ENCODE measurements at places on chromosomes 1 and 21. TPM values are rescaled to one million over a fixed set of nuclear protein-coding genes. Genes with fewer than 3 reads are reported as not detected.

DNA sequence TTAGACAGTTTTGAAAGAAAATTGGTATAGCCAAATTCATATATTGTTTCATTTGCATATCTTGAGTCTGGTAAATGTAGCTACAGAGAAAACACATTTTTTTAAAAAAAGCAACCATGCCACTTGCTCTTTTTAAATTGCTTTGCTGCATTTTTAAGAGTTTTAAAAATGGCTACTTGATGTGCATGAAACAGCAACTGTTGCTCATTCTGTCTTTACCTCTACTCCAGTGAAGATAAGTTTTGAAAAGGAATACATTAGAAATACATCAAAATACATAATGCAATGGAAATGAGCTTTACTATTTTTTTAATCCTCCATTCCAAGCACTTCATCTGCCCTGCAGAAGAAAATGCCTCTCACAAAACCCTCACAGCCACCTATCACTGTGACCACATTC, 95.5 kb downstream of the IFI44 start:
- DNase-seq: no peak

- DNase-seq: no peak
These were observed 55.3 kb downstream of the NTPCR start for GRCh38 chr1:233005703-233006102.

DNA sequence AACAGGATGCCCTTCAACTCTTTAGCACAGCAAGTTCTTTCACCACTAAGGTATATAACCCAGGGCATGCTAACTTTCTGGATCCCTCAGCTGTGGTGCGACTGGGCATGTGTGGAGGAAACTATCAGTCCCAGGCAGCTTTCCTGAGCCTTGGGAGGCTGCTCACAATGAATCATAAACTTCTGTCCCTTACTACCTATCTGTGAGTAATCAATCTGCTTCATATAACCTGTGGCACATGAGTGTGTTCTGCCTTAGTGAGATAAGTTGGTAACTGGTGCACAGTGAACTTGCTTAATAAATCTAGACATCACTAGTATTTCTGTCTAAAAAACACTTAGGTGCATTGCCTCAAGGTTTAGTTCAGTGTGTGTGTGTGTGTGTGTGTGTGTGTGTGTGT, 158.0 kb downstream of the GPATCH2 start:
- no peak for DNase-seq

DNA sequence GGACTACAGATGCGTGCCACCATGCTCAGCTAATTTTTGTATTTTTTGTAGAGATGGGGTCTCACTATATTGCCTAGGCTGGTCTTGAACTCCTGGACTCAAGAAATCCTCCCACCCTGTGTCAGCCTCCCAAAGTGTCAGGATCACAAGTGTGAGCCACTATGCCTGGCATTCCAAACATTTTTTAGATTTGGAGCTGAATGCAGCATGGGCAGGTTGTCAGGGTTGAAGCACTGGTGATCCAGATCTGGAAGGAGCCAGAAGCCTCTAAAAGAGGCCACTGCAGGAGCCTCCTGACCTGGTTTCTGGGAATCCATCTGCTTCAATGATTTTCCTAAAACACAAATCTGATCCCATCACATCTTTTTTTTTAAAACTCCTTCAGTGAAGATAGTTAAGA, 1.8 kb upstream of the CTPS1 start:
- DNase-seq: no peak

DNA sequence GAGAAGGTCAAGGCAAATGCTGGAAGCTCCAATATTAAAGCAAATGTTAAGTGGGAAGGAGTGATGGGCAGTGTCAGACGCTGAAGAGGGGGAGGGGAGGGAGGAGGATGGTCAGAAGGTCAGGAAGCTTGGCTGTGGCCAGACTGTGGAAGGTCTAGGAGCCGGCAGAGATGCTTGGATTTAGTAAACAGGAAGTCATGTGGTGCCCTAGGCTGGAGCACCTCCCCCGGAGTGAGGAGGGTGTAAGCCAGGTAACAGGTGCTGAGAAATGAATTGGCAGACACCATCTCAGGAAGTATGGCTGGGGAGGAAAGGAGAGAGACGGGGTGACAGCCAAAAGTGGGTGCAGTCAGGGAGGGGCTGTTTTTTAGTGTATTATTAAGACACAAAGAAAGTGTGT, 17.7 kb downstream of the CSMD2 start:
- DNase-seq: no peak

DNA sequence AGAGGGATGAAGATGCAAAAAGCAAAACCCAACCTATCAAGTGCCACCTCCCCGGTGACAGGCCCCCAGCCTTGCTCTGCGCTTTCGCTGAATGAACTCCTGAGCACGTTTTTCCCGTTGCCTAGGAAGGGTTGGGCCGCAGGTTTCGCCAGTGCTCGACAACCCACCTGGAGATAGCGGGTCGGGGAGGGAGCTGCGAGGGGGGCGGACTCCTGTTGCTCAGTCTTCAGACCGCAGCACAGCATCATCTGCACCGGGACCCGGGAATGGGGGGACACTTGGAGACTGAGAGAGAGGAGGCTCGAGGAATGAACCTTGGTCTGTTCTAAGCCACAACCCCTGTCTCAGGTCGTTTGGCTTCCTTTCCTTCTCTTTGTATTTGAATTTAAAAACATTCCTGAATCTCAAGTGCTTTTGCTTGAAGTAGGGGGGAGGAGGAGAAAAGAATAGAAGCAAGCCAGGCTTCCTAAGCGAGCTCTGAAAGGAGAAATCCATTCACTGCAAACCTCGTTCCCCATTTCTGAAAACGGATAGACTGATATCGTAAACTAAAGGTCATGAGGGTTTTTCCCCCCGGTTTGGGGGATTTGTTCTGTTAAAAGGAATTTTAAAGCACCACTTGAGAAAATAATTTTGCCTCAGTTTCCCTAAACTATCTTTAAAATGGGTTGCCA, 1.2 kb downstream of the AK5 start:
- DNase-seq: peak; percentile 53

DNA sequence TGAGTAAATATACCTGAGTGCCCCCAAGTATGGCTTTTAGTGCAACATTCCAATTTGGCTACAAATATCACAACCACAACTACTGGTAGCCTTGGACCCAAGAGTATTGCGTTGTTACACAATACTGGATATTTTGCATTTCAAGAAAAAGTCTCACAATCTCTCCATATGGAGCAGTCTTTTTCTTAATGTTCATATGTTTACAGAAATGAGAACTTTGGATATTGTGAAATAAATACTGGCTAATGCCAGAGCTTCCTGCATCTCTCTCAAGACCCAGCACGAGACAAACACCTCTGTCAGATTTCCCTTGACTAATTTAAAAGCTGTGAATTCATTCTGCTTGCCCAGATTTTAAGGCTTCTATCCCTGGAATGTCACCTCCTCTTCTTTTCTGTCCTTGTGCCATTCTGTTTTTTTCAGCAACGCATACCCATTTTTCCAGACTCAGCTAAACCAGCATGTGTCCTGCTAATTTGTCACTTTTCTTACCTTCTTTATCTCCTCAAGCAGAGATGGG, 136.2 kb upstream of the BACE2 start:
- DNase-seq: no peak

- no peak for DNase-seq
These were observed 43.3 kb downstream of the POU2F1 start for GRCh38 chr1:167263819-167264464.

- no peak for DNase-seq
These were observed 181.2 kb upstream of the ESRRG start for GRCh38 chr1:216904471-216904870.

GRCh38 chr1:232764458-232765251, 40.6 kb upstream of the MAP10 start:
- DNase-seq: no peak

GRCh38 chr1:228226141-228226874, 18.5 kb downstream of the OBSCN start:
- DNase-seq: no peak

DNA sequence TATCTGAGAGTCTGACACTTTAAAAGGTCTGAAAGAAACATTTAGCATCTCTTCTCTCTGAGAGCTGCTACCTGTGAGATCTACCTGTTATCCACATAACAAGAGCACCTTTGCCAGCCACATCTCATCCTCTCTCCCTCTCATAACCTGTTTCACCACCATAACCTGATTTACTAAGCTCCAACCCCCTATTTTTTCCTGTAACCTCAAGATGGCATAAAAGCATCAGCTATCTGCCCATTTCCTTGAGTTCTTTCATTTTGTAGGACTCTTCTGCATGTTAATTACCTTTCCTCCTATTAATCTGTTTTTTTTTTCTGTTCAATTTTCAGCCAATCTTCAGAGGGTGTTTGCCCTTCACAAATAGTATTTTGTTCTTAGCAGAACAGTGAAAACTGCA, 136.5 kb upstream of the KCNK1 start:
- DNase-seq: no peak

GRCh38 chr1:110118636-110119396, 6.6 kb downstream of the UBL4B start:
- no peak for DNase-seq

DNA sequence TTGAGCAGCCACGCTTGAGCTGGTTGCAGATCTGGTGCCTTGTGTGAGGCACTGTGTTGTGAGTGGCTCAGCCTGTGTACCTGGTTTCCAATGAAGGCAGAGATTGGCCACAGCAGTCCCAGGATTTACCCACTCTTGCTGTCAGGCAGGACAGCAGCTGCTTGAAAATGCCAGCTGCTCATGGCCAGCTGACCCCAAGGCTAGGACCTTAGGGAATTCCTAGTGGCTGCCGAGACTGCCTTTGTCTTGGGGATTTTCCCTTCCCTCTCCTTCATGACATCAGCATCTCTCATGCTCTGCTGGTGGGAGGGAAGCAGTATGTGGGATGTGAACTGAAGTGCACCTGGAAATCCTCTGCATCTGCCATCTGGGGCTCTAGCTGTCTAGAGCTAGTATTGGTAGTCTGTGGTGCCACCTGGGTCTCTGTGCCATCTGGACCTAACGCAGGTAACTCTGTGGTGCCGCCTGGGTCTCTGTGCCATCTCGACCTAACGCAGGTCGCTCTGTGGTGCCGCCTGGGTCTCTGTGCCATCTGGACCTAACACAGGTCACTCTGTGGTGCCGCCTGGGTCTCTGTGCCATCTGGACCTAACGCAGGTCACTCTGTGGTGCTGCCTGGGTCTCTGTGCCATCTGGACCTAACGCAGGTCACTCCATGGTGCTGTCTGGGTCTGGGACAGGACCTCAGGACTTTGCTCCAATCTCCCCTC, 3.8 kb upstream of the LRRC47 start:
- no peak for DNase-seq

- no peak for DNase-seq
These were observed 120.6 kb upstream of the IFFO2 start for GRCh38 chr1:19076841-19077616.

- DNase-seq: no peak
These were observed 348.5 kb upstream of the ADAMTS5 start for GRCh38 chr21:27315373-27315772.

DNA sequence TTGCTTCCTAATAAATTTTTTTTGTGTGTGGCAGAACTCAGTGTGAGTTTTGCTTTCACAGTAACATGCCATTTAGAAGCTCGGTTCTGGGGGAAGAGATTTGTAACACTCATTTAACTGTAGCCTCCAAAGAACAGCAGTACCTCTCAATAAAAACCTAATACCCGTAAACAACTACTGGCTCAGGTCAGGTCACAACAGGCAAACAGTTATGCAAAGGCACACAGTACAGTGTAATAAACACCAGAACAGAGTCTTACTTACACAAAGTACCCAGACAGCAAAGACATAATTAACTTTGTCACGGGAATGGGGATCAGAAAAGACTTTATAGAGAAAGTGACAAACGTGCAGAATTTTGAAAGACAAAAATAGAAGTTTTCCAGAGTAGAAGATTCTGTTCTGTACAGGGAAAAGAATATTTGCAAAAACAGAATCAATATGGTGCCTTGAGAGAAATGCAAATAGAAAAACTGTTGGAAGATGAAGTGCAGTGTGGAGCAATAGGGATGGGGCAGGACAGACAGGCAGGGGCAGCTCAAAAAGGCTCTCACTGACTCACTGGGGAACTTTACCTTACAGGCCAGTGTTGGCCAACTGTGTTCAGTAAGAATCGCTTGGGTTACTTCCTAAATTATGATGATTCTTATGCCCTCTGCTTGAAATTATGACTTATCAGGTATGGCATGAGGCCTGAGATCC, 38.8 kb downstream of the EGLN1 start:
- no peak for DNase-seq

- DNase-seq: no peak
These were observed 135.2 kb upstream of the CYYR1 start for GRCh38 chr21:26708223-26708800.

DNA sequence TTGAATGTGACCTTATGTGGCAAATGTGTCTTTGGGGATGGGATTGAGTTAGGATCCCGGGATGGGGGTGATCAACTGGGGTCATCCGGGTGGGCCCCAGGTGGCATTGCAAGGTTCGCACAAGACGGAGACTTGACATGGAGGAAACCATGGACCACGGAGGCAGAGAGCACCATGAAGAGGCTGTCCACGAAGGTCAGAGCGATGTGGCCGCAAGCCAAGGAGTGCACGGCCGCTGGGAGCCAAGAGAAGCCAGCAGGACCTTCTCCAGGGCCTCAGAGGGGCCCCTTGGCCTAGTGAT, 22.3 kb upstream of the COL18A1 start:
- DNase-seq: no peak

GRCh38 chr1:109864930-109865612, 45.6 kb upstream of the CSF1 start:
- DNase-seq: peak; percentile 59

DNA sequence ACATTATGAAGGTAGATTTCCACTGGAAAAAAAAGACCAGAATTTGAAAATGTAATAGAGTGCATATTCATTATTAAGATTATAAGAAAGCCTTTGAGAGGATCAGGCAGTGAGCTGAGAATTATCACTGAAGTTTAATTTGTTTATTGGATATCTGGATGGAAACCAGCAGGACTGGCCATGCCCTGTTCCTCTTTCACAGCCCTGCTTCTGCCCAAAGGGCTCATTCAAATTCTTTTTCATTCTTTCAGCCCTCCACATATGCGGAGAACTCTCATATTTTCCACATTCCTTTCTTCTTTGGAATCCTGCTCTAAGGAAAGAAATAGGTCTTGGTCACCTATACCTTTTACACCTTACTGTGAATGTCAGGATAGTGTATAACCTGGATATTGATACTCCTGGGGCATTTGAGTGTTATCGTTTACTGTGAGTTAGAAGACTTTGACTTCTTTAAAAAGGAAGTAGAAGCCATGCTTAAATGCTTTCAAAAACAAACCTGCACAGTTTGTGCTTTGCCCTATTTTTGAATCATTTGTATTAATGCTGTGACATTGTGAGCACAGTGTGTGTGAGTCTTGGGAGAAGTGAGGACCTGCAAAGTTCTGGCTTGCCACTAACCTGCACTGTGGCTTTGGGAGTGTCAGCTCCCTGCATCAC, 35.5 kb downstream of the ST6GALNAC3 start:
- no peak for DNase-seq

The TMCO4 gene
- 3.0 TPM for total RNA-seq

The EPHX1 gene
- 76.3 TPM for total RNA-seq

The TNFRSF25 gene
- total RNA-seq: 70.5 TPM

The GPR161 gene
- total RNA-seq: 14.7 TPM

The DMRTA2 gene
- total RNA-seq: 0.28 TPM

The BRDT gene
- not detected for total RNA-seq

Data from dorsolateral prefrontal cortex (tissue), 122 donors.